GM20000 (cell line): ENCODE measurements at places on chromosomes 1 and 21.

- DNase-seq = no peak
These were observed at the start of gene RORC for GRCh38 chr1:151831605-151832004. Gene RORC (minus strand): TSS chr1:151831802. CDS start chr1:151831764, 38 bp downstream.

GRCh38 chr1:184462155-184462554, 75.3 kb downstream of the C1orf21 start:
- DNase-seq = no peak

GRCh38 chr1:94754570-94754969, 65.6 kb upstream of the SLC44A3 start:
- no peak for DNase-seq

DNA sequence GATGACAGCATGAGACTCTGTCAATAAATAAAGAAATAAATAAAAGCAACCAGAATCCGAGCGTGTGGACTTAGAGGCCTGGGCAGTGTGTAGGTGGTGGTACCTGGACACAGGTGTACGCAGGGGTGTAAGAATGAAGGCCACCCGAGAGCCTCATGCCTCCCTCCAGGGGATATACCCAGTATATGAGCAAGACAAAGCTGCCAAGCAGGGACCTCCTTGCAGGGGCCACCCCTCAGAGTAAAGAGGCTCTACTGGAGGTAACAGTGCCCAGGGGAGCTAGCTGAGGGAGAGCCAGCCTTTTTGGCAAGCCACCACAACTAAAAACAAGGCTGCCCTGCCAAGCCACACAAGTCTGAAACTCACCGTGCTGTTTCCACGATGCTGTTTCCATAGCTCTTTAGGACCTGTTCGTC, 179.2 kb upstream of the RAB4A start:
- DNase-seq = no peak

GRCh38 chr1:37032660-37033354, 1.5 kb downstream of the GRIK3 start:
- peak; percentile 28 for DNase-seq

- peak; percentile 13 for DNase-seq
These were observed 749 bp downstream of the AKIRIN1 start for GRCh38 chr1:38991638-38992411.

DNA sequence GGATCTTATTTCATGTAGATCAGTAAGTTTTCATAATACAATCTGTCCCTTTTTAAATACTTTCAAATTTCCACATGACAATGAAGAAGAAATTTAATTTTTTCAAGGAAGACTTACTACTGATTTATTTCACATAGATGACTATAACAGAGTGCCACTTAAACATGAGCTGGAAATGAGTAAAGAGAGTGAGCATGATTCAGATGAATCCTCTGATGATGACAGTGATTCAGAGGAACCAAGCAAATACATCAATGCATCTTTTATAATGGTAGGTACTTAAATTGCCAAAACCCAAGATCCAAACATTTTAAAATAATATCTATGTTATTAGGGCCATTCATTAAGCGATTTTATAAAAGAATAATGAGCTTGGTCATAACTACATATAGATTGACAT, 110.4 kb downstream of the PTPRC start:
- DNase-seq = no peak

- no peak for DNase-seq
These were observed 60.7 kb downstream of the FAAP20 start for GRCh38 chr1:2133879-2134215.

- no peak for DNase-seq
These were observed 533.7 kb upstream of the DAB1 start for GRCh38 chr1:57957576-57957975.

- DNase-seq = no peak
These were observed 214.3 kb upstream of the ESRRG start for GRCh38 chr1:216937491-216937890.

DNA sequence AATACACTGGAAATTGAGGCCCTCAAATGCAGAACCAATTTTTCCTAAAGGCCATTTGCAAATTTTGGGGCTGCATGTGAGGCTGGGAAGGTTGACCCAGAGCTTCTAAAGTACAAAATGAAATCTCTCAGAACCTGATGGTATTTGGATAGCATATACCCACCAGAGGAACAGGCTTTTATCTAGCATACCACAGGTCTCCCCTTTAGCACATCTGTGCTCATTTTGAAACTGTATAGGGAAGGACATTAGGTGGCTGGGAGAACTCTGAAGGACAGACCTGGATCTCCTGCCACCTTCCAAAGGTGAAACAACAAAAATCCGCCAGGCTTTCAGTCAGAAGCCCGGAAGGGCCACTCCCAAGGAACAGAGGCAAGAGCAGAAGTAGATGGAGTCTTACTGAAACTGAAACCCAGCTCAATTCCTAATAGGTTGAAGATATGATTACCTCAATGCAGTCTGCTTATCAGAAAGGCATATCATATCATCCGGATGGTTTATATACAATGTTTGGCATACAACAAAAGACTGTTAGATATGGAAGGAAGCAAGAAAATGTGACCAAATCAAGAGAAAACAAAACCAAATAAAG, 11.6 kb downstream of the CD55 start:
- DNase-seq = no peak

- DNase-seq = peak; percentile 21
These were observed 252.4 kb upstream of the DUSP10 start for GRCh38 chr1:221994274-221994698.

- DNase-seq = no peak
These were observed 58.0 kb downstream of the CLIC6 start for GRCh38 chr21:34726627-34727337.

GRCh38 chr1:82220754-82221153, 420.0 kb downstream of the ADGRL2 start:
- DNase-seq = no peak

- no peak for DNase-seq
These were observed 339 bp downstream of the PTGS2 start for GRCh38 chr1:186679924-186680244.

- peak; percentile 75 for DNase-seq
These were observed 20.4 kb downstream of the LURAP1 start for GRCh38 chr1:46223472-46223943.

- no peak for DNase-seq
These were observed 54.1 kb downstream of the PALMD start for GRCh38 chr1:99700020-99700419.

- DNase-seq = no peak
These were observed 7.3 kb upstream of the DHCR24 start for GRCh38 chr1:54894271-54894670.

GRCh38 chr21:42614396-42614795, 39.0 kb upstream of the PDE9A start:
- no peak for DNase-seq

GRCh38 chr1:57858740-57859139, 434.9 kb upstream of the DAB1 start:
- no peak for DNase-seq

- DNase-seq = no peak
These were observed 288.0 kb downstream of the NFIA start for GRCh38 chr1:61370177-61370912.

GRCh38 chr1:202374099-202374498, 25.6 kb downstream of the PPP1R12B start:
- DNase-seq = no peak

DNA sequence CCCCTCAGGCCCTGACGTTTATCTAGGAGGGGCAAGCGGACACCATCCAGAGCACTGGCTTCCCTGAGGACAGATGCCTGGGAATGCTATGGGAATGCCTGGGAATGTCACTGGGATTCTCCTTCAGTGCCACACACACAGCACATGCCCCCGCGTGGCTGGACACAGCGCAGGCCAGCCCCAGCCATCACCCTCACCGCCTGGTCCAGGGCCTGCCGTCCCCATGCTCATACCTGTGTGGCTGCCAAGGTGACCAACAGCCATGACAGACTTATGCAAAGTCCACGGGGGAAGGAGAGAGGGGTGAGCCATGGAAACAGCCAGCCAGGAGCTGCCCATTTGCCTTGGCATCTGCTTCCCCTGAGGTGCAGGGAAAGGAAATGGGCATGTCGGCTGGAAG, 5.7 kb upstream of the TAS1R2 start:
- no peak for DNase-seq

GRCh38 chr1:41682149-41682548, 197.7 kb upstream of the EDN2 start:
- no peak for DNase-seq

- peak; percentile 47 for DNase-seq
These were observed 69.8 kb downstream of the SPSB1 start for GRCh38 chr1:9362488-9362887.

- peak; percentile 25 for DNase-seq
These were observed 475.4 kb upstream of the NR5A2 start for GRCh38 chr1:199551967-199552565.

DNA sequence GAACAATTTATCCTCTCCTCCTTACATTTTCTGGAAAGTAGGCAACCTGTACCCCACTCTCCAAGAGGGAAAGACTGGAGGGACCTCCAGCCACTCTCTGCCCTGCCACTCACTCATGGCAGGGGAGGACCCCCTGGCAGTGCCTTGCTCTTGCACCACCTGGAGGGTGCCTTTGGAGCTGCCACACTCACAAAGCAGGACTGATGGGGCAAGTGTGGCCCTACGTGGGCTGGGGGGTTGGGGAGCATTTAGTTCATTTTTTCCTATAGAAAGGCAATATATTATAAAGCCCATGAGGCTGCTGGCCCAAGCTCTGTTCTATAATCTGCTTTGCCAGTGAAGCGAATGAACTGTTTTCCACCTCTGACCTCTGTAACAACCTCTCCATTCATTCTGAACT, 50.3 kb downstream of the GPR161 start:
- DNase-seq = no peak

DNA sequence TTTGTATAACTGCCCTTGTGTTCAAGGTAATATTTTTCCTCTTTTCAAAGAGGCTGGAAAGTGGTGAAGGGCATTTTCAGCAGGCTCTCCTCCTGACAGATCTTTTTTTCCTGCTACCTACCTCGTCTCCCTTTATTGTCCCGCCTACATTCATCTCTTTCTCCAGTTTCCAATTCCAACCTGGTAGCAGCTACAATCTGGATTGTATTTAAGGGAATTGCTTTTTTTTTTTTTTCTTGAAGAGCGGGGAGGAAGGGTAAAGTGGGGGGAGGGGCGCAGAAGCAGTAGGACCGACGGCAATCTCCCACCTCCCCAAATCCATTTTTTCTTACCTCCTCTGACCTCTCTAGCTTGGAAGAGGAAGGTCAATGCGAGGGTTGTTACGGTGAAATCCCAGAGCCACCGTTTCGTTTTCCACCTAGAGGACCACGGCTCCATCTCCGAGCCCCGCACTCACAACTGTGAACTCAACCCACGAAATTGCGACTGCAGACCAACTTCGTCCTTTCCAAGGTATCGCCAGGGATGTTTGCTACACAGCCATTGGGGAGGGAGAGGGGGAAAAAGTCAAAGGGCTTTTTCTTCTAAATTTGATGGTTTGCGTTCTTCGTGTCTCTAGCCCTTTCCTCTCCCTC, 464 bp downstream of the COL11A1 start:
- DNase-seq = no peak

- DNase-seq = no peak
These were observed 2.3 kb downstream of the TMEM61 start for GRCh38 chr1:54982739-54983138.

DNA sequence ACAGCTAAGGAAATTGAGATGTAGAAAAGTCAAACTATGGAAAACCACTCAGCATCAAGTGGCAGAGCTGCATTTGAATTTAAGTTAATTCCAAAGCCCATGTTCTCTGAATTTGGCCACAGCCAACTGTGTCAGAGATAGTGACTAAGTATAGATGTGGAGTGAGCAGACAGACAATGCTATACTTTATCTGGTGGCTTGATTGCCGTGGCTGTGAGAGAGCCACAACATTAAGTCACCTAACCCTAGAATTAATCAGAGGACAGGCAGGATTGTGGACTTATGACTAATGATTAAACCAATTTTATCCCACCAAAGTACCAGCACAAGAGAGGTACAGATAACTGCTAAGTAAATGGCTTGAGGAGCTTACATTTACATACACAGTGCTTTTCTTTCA, 209.8 kb downstream of the TPR start:
- DNase-seq = no peak

- no peak for DNase-seq
These were observed 20.0 kb downstream of the AHCYL1 start for GRCh38 chr1:110004583-110004982.

- DNase-seq = no peak
These were observed 522.5 kb downstream of the PTPRC start for GRCh38 chr1:199161319-199161680.

DNA sequence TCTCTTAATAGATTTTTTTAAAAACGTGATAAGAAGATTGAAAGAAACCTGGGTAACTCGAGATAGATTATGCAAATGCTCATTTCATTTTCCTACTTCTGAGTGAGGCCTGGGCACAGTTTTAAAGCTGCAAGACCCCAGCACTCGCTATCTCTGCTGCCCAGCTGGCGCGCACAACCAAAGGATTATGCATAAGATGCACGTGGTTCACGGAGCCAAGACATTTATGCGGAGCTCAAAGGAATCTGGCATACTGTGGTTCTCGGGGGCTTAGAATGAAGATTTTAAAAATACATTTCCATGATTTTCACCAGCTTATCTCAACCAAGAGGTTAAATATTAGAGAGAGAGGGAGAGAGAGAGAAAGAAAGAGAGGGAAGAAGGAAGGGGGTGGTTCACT, 210.9 kb downstream of the DSCAM start:
- no peak for DNase-seq

DNA sequence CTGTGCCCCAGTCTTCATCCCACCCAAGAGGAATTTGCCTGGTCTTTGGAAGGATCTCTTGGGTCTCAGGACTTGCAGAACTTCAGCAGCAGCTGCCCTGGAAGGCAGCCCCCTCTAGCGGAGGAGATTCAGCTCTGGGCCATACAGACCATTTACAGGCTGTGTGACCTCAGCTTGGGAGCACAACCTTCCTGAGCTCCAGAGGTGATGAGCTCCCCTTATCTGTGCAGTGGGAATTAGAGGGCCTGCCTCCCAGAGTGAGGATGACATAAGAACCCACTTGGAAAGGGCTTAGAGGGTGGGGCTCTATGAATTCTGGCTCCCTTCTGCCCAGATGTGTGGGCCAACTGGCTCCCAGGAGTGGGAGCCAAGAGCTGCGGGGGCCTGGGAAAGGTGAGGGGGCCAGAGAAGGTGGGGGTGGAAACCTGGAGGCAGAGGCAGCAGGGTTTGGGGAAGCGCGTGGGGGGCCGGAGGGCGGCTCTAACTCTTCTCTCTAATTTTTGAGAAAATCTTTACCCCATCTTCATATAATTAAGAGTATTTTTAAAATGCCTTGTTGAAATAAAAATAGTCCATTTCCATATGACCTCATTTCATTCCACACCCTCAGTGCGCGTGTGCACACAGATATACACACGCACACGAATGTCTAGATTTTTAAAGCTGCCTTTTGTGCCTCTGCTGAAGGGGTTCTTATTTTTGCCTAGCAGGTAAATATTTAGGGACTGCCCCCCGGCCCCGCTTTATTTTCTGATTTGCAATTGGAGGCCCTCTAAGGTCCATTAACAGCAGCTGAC, 21.5 kb downstream of the EPHB2 start:
- DNase-seq = no peak

GRCh38 chr1:107147843-107148242, 7.0 kb downstream of the NTNG1 start:
- DNase-seq = no peak
